ENCODE measurements at places on chromosomes 2 and 18.

DNA sequence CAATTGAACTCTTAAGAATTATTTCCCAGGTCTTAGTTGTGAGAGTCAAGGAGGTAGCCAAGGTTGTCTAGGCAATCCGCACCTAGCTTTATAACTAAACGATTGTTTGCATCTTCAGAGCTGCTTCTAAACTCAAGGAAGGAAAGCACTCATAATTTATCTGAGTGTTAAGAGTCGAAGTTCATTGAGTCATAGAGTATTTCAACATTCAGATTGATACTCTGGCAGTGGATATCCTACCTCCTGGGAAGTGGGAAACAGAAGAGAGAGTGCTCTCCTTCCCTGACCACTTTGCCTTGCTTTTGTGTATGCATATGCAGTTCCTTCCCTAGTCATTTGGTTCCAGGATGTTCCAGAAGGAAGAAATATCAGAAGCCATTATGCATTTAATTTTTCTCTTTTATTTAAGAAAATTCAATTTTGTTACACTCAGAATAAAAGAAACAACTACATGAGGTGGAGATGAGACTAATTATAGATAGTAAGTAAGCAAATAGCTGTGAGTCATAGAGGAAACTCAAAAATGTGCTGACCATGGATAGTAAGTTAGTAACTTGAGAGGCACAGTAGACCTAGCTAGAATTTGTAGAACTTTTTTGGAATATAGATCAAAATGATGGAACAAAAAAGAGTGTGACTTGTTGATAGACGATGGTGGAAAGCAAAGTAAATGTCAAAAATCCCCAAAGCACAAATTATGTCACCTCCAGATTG, 35.4 kb upstream of the FSHR start:
- DNase-seq = no peak

DNA sequence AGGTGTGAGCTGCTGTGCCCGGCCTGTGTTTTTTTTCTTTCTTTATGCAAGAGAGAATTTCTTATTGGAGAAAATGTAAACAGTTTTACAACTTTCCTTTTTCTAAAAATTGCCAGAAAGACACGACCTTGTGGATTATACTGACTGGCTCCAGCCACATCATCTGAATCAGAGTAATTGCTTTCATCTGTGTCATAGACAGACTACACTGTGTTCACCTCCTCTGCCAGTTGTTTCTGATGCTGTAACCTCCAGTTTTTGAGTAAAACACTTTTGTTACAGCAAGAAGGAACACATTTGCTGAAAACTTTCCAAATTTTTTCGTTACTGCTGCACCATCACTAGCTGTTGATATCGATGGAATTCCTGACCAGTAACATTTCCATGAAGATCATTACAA, 43.9 kb upstream of the PLEKHM3 start:
- no peak for DNase-seq

GRCh38 chr2:12897181-12897580, 180.4 kb downstream of the TRIB2 start:
- no peak for DNase-seq

GRCh38 chr2:195395362-195395761, 261.7 kb upstream of the SLC39A10 start:
- DNase-seq = no peak

DNA sequence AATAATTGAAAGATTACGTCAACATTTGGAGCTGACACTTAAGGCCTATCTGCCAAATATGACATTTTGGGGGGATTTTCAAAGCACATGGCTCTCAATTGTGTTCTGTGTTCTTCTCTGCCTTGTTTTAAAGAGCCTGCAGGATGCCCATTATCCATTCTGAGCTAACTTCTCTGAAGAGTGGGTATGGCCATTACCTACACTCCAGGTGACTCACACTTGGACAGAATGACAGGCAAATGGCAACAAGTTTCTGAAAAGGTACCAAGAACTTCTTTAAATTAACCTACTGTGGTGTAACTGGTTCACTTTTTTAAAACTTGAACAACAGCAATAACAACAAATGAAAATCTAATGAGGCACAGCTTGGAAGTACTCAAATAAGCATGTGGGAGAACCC, 834.9 kb upstream of the SLC39A10 start:
- DNase-seq = no peak

DNA sequence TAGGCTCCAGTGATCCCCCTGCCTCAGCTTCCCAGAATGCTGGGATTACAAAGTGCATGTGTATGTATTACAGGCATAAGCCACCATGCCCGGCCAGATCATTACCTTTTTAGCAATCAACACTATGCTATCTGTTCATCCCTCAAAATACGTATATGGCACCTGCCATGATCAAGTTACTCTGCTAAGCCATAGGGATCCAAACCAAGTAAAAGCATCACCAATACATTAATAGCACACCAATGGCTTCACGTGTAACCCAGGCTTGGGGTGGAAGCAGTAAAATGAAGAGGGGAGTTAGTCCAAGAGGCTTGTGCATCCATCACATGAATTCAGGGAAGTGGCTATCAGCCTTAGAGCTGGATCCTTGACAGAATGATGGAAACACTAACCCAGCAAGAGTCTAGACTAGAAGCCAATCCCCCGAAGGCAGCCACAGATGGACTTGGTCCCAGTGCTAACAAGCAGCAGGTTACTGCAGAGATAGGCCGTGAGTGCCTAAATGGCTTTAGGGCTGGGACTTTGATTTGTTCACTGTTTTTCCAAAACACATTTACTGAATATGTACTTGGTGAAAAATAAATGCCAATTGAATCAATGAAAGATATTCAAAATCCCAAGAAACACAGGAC, 11.3 kb downstream of the HDLBP start:
- DNase-seq = no peak

GRCh38 chr2:162929571-162929970, 91.0 kb upstream of the KCNH7 start:
- DNase-seq = no peak

DNA sequence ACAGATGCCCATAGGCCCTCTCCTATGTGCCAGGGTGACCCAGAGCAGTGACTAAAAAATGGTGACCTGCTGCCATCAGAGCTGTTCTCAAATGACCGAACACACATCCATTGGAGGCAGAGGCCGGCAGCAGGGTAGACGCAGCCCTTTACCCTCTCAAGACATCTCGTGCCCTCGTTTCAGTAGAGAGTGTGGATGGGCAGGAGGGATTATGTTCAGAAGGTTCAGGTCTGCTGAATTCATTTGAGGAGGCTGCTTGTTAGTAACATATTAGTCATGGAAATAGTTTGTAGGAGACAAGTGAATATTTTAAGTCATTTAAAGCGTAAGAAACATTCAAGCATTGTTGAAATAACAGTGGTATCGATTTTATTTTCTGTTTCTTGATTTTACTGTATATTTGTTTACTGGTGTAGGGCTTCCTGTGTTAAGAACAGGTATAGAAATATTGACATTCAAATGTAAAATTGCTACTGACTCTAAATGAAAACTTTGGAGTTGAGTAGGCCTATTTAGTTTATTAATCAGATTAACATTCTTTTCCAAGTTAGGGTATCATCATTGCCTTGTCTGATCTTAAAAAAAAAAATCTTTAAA, 82.6 kb downstream of the ZNF532 start:
- no peak for DNase-seq

DNA sequence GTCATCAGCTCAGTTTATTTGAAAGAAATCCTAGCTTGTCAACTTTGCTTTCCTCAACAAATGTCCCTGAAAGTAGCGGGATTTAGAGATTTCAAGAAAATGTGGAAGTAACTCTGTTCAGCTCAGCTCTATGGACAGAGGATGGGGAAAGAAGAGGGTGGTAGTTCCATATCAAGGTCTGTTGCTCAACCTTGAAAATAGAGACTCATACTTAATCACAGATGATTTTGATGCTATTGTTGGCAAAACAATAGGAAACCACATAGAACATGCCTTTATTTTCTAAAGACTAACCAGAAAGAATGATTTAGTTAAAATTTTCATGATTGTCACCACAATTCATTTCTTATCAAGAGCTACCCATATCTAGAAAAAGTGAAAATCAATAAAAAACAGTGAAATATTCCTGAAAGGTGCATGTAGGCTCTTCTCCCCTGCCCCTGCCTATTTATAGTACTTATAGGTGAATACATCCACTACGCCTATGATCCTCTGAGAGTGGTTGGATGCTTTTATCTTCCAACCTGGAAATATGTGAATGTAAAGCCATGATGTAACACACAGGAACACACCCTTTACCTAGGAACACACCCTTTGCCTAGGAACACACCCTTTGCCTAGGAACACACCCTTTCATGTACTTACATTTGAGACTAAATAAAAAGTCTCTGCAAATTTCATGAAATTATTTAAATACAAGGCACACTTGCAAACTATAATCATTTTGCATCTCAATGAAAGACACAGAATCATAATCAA, 65.8 kb downstream of the ETAA1 start:
- DNase-seq = no peak

- no peak for DNase-seq
These were observed at the start of gene BARD1 for GRCh38 chr2:214808981-214809750. Gene BARD1 (minus strand): TSS chr2:214809683. CDS start chr2:214809569, 114 bp downstream.

DNA sequence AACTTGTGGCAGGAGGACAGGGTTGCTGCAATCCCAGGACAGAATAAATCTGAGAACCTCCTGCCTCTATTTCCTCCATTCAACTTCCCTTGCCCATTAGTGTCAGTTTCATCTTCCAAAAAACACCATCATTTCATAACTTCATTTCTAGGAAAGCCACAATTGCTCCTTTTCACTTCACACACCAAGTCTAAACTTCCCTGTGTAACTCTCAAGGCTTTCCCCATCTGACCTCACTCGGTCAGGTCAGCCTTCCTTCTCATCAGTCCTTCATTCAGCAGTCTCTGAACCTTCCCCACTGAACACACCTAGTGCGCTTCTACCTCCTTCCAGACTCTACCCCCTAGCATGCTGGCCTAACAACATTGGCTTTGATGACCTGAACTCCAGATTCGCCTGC, 35.8 kb downstream of the TCF7L1 start:
- DNase-seq = no peak

DNA sequence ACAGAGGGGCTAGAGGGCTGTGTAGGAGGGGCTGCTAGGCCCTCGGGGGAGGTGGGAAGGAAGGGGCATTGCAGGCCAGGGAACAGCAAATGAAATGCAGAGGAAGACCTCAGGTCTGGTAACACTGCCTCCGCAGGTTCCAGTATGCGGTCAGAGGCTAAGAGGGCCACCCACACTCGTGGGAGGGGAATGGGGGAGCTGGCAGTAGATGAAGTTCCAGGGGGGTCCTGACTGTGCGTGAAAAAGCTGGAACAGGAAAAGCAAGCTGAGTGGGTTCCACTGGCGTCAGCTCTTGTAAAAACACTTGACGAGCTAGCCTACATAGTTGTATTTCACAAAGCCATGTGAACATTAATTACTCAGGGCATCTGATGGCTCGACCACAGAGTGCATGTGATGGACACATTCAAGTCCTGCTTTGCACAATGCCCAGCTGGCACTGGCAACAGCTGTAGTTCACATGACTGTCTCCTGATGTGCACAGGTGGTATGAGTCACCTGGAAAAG, 29.0 kb upstream of the PTPN4 start:
- DNase-seq = no peak

- no peak for DNase-seq
These were observed 107.0 kb downstream of the NAB1 start for GRCh38 chr2:190755772-190756415.

DNA sequence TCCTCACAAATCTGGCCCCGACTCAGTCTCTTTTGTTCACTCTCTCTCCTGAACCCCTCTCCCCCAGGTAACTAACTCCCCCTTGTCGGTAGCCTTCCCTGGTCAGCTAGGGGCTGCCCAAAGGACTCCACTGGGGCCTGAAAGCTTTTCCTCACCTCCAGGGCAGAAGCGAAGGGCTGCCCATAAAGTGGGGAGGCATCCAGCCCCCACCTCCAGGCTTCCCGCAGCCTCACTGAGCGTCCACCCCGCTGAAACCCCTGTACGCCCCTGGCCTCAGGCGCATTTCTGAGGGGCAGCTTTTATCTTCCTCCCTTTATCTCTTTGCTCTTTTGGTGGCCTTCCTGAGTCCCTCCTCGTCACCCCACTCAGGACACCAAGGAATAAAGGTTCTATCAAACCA, 249.3 kb downstream of the CYP26B1 start:
- no peak for DNase-seq

GRCh38 chr2:7502336-7502735, 585.1 kb downstream of the RNF144A start:
- no peak for DNase-seq

GRCh38 chr2:68385220-68385906, 20.3 kb downstream of the PLEK start:
- DNase-seq = no peak

DNA sequence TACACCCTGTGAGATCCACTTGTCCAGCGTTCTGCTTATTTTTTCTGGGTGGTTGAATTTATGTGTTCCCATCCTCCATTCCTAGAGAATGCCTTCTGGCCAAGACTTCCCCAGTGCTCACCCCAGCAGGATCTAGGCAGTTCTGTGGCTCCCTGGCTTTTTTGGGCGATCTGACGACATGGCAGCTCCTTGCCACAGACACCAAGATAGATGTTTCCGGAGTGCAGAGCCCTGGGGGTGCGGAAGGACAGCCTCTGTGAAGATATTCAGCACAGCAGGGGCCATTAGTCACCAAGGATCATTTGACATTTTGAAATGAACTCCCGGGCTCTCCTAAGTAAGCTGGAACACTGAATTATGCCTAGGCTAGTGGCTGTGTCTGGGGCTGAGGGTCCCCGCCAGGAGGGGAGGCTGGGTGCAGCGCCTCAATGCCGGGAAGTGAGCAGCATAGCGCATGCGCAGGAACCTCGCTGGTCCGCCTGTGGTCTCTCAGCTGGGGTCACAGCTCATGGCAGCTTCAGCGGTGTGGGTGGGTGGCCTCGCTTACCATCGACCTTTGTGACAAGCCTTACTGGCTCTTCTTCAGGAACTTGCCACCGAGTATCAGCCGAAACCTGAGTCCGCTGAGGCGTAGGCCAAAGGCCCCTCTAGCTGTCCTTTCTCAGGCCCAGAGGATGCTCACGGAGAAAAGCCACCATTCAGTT, 60.3 kb downstream of the MEX3C start:
- no peak for DNase-seq

GRCh38 chr2:3650140-3650920, 7.7 kb upstream of the ALLC start:
- no peak for DNase-seq

- DNase-seq = no peak
These were observed 71.2 kb upstream of the SEC11C start for GRCh38 chr18:59068276-59069071.

DNA sequence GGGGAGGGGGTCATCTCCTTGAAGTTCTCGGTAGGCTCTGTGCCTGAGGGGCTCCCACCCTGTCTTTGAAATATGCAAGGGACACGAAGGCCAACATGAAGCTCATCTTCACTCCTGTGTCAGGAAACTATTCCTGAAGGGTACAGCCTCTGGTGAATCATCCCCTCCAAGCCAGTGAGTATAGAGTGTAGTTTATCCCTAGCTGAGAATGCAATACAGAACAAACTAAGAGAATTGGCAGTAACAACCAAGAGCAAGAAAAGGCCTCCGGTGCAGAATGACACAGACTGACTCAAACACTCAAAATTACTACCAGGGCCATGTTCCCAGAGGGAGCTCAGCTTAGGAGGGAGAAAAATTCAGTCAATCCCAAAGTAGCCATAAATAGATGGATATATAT, 413.3 kb downstream of the BCL11A start:
- DNase-seq = no peak

GRCh38 chr2:48856144-48856543, 100.6 kb upstream of the LHCGR start:
- DNase-seq = no peak

GRCh38 chr2:101064868-101065549, 62.9 kb downstream of the RPL31 start:
- no peak for DNase-seq

- no peak for DNase-seq
These were observed 55.9 kb downstream of the HS1BP3 start for GRCh38 chr2:20594957-20595356.

GRCh38 chr18:499776-500631, 497 bp downstream of the COLEC12 start:
- no peak for DNase-seq

Measured in NCI-H1417 treated with DMSO at 0.1 percent for 48 hours (cell line).